ENCODE measurements at places on chromosomes 2 and 18. TPM values are rescaled to one million over a fixed set of nuclear protein-coding genes. Genes with fewer than 3 reads are reported as not detected.
A peak's percentile ranks its signal among the peaks of the same experiment; 100 is the strongest.

DNA sequence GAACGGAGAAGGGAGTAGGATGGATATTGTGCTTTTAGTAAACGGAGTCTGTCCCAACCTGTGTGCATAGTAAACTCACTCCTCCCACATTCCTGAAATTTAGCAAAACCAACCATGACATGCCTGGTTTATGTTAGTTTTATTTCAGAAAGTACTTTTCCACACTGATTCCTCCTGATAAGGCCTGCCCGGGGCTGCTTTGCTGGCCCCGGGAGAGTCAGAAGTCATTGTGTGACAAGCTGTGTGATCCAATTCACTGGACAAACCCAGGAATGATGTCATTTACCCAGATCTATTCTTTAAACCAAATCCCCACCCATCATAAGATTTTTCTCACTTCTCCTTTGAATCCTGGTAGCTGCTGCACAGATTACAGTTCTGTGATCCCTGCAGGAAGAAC lies 109.0 kb downstream of the SETBP1 start:
- no peaks in the 10 kb centered on the region for H3K4me1 ChIP-seq
- H3K4me3 ChIP-seq: no peak overlapping the region
- no peak for DNase-seq
- no peaks in the 10 kb centered on the region for H3K36me3 ChIP-seq
- no peaks in the 10 kb centered on the region for H3K27me3 ChIP-seq

DNA sequence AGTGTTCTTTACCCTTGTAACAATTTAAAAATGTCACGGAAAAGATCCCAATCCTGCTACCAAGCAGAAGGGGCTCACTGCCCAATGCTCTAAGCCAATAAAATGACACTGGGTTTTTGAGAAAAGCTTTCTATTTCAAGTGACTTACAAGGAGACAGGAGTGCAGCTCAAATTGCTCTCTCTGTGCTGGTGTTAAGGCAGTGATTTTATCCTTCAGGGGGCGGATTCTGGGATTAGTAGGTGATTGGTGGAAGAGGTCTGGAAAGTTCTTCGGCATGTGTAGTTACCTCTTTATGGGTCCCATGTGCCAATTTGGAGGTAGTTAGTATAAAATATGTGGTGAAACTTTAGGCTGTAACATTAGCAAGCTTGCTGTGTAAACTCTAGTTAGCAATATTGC lies 27.4 kb upstream of the MCM6 start:
- H3K36me3 ChIP-seq: no peaks in the 10 kb centered on the region
- H3K4me3 ChIP-seq: no peak overlapping the region
- no peaks in the 10 kb centered on the region for H3K27me3 ChIP-seq
- H3K27ac ChIP-seq: no peak overlapping the region
- no peaks in the 10 kb centered on the region for H3K4me1 ChIP-seq

DNA sequence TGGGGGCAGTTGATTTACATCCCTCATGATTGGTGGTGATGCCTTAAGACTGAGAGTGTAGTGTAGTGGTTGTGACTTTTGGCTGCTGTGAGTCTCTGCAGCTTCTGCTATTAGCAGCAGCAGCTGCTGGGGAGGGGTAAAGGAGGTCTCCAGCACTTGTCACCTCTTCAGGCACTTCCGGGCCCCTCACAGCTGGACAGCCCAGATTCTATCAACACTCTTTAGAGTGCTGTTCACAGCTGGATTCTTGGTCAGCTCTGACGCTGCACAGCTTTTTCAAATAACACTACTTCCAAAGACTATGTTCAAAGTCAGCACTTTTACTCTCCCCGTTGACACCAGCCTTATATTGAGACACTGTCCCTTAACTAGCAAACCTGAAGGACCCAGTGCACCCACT lies 396.0 kb downstream of the MEIS1 start:
- no peaks in the 10 kb centered on the region for H3K36me3 ChIP-seq
- no peaks in the 10 kb centered on the region for H3K27me3 ChIP-seq
- H3K4me1 ChIP-seq: no peaks in the 10 kb centered on the region
- H3K4me3 ChIP-seq: no peak overlapping the region

EIF2AK2 gene
- total RNA-seq: 26.0 TPM

DNA sequence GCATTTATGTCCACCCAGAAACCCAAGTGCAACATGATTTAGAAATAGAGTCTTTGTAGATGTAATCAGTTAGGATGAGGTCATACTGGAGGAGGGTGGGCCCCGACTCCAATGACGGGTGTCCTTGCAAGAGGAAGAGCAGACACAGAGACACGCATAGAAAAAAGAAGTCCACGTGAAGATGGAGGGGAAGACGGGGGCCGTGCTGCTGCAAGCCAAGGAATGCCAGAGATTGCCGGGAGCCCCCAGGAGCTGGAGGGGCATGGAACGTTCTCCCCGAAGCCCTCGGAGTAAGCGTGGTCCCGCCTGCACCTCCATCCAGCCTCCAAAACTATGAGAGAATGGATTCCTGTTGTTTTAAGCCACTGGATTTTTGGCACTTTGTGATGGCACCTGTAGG lies 51.6 kb downstream of the PTGR3 start:
- no peaks in the 10 kb centered on the region for H3K36me3 ChIP-seq
- H3K27me3 ChIP-seq: no peaks in the 10 kb centered on the region
- no peak overlapping the region for H3K4me3 ChIP-seq
- H3K4me1 ChIP-seq: no peaks in the 10 kb centered on the region
- DNase-seq: no peak

HPCAL1 gene
- 70.7 TPM for total RNA-seq

DNA sequence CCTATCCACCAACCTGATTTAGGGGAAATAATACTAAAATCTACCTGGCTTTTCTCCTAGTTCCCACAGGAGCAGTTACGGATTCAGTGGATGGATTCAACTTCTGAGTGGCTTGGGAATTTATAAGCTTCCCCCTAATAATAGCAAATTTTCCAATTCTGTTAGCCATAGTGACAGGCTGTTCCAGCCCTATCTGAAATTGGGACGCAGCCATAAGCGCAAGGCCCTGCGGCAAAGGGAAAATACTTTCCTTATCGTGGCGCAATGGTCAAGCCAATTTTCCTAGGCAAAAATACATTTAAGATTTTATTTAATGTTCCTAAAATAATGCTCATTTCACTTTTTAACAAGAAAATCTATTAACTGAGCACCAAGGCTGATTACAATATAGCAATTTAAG lies 49.7 kb downstream of the CDH2 start:
- H3K27ac ChIP-seq: no peak overlapping the region
- no peak overlapping the region for H3K4me3 ChIP-seq
- H3K27me3 ChIP-seq: no peaks in the 10 kb centered on the region
- H3K4me1 ChIP-seq: no peaks in the 10 kb centered on the region

ACOXL gene
- not detected for total RNA-seq

SERPINE2 gene
- 8.1 TPM for total RNA-seq

DNA sequence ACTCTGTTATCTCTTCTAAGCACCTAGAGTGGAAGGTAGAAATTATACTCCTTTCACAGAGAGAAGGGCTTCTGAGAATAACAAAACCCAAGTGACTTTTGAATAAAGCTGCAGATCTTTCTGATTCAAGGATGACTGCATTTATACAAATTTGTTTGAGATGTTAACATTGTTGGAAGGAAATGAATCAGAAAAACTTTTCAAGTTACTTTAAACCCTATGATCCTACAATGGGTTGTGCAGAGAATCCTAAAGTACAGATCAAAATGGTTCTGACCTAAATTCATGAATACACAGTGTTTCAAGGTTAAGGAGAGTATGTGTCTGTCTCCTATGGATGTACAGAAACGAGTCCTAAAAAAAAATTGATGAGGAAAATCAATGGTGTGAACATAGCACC lies 1.8 kb downstream of the RFTN2 start:
- no peak for DNase-seq
- no peak overlapping the region for H3K4me3 ChIP-seq
- H3K27me3 ChIP-seq: peaks cover 6% of the 10 kb centered on the region
- no peak overlapping the region for H3K27ac ChIP-seq
- no peaks in the 10 kb centered on the region for H3K36me3 ChIP-seq

GRCh38 chr2:126635736-126636135 lies 20.2 kb upstream of the GYPC start:
- no peak overlapping the region for H3K27ac ChIP-seq
- no peak for DNase-seq
- no peaks in the 10 kb centered on the region for H3K4me1 ChIP-seq
- H3K36me3 ChIP-seq: no peaks in the 10 kb centered on the region
- no peak overlapping the region for H3K4me3 ChIP-seq

DNA sequence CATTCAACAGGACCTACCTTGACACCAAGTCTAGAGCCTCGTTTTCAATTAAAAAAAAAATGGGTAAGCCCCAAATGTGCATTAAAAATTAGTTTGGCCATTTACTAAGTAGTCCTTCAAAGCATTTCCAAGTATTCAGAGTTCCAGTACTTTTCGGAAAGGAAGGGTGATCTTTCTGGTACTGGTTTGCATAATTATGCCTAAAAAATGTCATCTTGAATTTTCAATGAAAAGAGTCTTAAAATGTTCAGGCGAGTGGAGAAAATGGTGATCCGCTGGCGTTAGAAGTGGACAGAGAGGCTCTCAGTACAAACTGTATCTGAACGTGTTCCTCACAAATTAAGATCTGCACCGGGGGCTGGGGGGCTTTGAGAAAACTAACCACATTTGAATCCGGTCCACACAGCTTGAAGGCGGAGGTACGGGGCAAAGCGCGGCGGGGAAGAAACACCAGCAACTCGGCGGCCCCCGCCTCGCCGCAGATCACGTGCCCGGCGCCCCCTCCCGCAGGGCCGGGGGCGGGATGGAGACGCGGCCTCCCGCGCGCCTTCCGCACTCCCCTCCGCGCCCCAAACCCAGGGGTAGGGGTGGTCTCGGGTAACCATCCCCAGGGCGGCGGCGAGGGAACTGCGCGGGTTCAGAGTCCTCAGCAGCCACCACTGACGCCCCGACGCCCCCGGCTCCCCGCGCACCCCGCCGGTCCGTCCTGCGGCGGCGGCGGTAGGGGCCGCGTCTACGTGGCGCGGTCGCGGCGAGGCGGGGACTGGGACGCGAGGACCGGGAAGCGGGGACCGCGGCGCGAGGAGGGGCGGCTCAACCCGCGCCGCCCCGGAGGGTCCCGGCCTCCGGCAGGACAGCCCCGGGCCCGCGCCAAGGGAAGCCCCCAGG lies 564 bp downstream of the LPIN2 start:
- H3K27me3 ChIP-seq: no peaks in the 10 kb centered on the region
- peaks cover 61% of the 10 kb centered on the region for H3K4me1 ChIP-seq
- peaks cover 5% of the 10 kb centered on the region for H3K36me3 ChIP-seq
- H3K27ac ChIP-seq: peak overlapping the region; percentile 81
- H3K4me3 ChIP-seq: peak overlapping the region; percentile 61
- peak; percentile 54 for DNase-seq

- H3K4me3 ChIP-seq: no peak overlapping the region
- H3K27me3 ChIP-seq: peaks cover 16% of the 10 kb centered on the region
- H3K4me1 ChIP-seq: no peaks in the 10 kb centered on the region
- no peak for DNase-seq
Measured at GRCh38 chr2:212532585-212532984, 6.0 kb downstream of the ERBB4 start.

GRCh38 chr2:56770490-56770889 lies 586.7 kb downstream of the CCDC85A start:
- no peaks in the 10 kb centered on the region for H3K27me3 ChIP-seq
- DNase-seq: no peak
- H3K27ac ChIP-seq: no peak overlapping the region
- H3K4me3 ChIP-seq: no peak overlapping the region

VWA3B gene
- not detected for total RNA-seq

GRCh38 chr2:195520671-195521155 lies 136.3 kb upstream of the SLC39A10 start:
- H3K36me3 ChIP-seq: no peaks in the 10 kb centered on the region
- no peaks in the 10 kb centered on the region for H3K4me1 ChIP-seq
- no peak overlapping the region for H3K4me3 ChIP-seq
- no peak for DNase-seq

- H3K4me1 ChIP-seq: no peaks in the 10 kb centered on the region
- no peak overlapping the region for H3K4me3 ChIP-seq
- DNase-seq: no peak
Measured at GRCh38 chr2:43776324-43776723, 2.5 kb downstream of the DYNC2LI1 start.

DNA sequence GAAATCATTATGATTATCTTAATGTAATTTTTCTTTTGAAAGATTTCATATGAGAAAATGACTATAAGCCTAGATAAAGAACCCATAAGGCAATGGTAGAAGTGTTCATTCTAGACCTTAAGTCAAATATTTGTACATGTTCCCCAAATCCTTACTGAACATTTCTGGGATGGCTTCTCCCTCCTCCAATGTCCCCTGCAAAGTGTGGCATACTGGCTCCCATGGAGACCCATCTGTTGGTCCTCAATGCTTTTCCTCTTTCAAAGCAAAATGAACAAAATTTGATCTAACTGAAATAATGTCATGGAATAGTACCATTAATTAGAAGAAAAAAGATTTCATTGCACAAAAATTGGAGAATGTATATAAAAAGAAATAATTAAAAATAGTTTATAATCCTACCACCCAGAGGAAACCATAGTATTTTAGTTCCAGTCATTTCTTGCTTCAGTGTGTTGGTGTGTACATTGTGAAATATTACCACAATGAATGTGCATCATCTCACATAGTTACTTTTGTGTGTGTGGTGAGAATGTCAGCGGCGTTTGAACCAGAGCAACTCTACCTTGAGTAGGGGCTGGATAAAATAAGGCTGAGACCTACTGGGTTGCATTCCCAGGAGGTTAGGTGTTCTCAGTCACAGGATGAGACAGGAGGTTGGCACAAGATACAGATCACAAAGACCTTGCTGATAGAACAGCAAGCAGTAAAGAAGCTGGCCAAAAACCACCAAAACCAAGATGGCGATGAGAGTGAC lies 181.3 kb downstream of the UXS1 start:
- no peak for DNase-seq
- H3K27me3 ChIP-seq: no peaks in the 10 kb centered on the region
- no peaks in the 10 kb centered on the region for H3K36me3 ChIP-seq
- H3K27ac ChIP-seq: no peak overlapping the region
- H3K4me3 ChIP-seq: no peak overlapping the region

DNA sequence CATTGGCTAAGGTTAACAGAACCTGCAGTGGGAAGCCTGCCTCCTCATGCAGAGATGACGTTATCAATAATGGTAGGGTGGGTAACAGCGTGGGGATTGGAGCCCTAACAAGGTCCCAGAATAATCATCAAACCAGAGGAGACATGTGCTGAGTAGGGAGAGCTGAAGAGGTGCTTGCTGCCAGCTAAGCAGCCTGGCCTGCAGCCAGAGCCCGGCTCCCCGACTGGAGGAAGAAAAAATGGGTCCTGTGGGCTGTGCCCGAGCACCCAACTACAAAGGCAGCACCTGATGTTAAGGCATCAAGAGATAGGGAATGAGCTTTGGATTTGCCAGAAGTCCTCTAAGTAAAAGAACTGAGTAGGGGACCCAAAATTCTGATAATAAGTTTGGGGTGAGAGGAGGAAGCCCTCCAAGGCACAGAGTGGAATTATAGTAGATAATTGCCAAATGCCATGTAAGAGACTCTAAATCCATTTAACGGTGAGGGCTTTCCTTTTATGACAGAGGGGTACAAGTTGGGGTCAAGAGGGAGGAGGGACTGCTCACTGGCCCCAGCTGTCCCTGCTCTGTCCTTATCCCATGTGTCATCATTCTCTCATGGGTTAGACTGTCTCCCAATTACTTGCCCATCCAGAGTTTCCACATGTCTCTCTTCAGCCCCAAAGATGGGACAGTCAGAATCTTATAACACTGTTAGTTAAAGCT lies 156.1 kb downstream of the ANTXR1 start:
- H3K4me1 ChIP-seq: no peaks in the 10 kb centered on the region
- no peak overlapping the region for H3K4me3 ChIP-seq
- no peak overlapping the region for H3K27ac ChIP-seq
- H3K36me3 ChIP-seq: no peaks in the 10 kb centered on the region
- no peaks in the 10 kb centered on the region for H3K27me3 ChIP-seq

GRCh38 chr18:69992776-69993175 lies 45.1 kb upstream of the CD226 start:
- H3K4me1 ChIP-seq: no peaks in the 10 kb centered on the region
- DNase-seq: no peak
- no peak overlapping the region for H3K4me3 ChIP-seq
- H3K27ac ChIP-seq: no peak overlapping the region
- no peaks in the 10 kb centered on the region for H3K27me3 ChIP-seq

EGR4 gene
- total RNA-seq: not detected
